ENCODE measurements at places on chromosomes 12 and 14. TPM values are rescaled to one million over a fixed set of nuclear protein-coding genes. Genes with fewer than 3 reads are reported as not detected.

BHLHE41 gene
- 6.8 TPM for total RNA-seq

NKX2-1 gene
- total RNA-seq: not detected

IL31 gene
- not detected for total RNA-seq

MDM1 gene
- 13.5 TPM for total RNA-seq

KRT81 gene
- not detected for total RNA-seq

MYH6 gene
- not detected for total RNA-seq

KLHL33 gene
- total RNA-seq: 0.43 TPM

DPY19L2 gene
- 11.2 TPM for total RNA-seq

TAS2R14 gene
- total RNA-seq: 6.9 TPM

AKAP5 gene
- total RNA-seq: 3.0 TPM

RPL10L gene
- total RNA-seq: 0.43 TPM

ASIC1 gene
- 1.6 TPM for total RNA-seq

LRFN5 gene
- total RNA-seq: 0.97 TPM

AICDA gene
- total RNA-seq: not detected

GLIPR1L1 gene
- not detected for total RNA-seq

KRT1 gene
- total RNA-seq: not detected

ACOT6 gene
- total RNA-seq: under 0.01 TPM

PDZRN4 gene
- not detected for total RNA-seq

IFT43 gene
- total RNA-seq: 37.4 TPM

SLC5A8 gene
- total RNA-seq: not detected

PRIMA1 gene
- not detected for total RNA-seq

KRT3 gene
- total RNA-seq: not detected

PPP4R4 gene
- under 0.01 TPM for total RNA-seq

AGAP2 gene
- 0.43 TPM for total RNA-seq

SMCO2 gene
- total RNA-seq: not detected

HOXC10 gene
- 0.43 TPM for total RNA-seq

TCL1B gene
- not detected for total RNA-seq

SERPINA5 gene
- total RNA-seq: not detected

OAS2 gene
- 5.6 TPM for total RNA-seq

ITPR2 gene
- 56.0 TPM for total RNA-seq

OR4E2 gene
- total RNA-seq: not detected

CPM gene
- 23.3 TPM for total RNA-seq

KCNJ8 gene
- 19.4 TPM for total RNA-seq

USP44 gene
- 5.2 TPM for total RNA-seq

Measured in fibroblast of villous mesenchyme (primary cell).